ENCODE measurements at places on chromosomes 5 and 9. TPM values are rescaled to one million over a fixed set of nuclear protein-coding genes. Genes with fewer than 3 reads are reported as not detected.

FBN2 gene
- 17.2 TPM for polyA plus RNA-seq

CDC20B gene
- polyA plus RNA-seq, result 0.22 TPM

TMEM250 gene
- 29.7 TPM for polyA plus RNA-seq

RNF20 gene
- polyA plus RNA-seq, result 4.3 TPM

SPINK4 gene
- not detected for polyA plus RNA-seq

PFN3 gene
- not detected for polyA plus RNA-seq

IFNB1 gene
- polyA plus RNA-seq, result not detected

EXOSC3 gene
- 25.0 TPM for polyA plus RNA-seq

FCN2 gene
- polyA plus RNA-seq, result not detected

SLC6A3 gene
- not detected for polyA plus RNA-seq

FAXDC2 gene
- polyA plus RNA-seq, result 12.0 TPM

PIP5K1B gene
- polyA plus RNA-seq, result not detected

SOHLH1 gene
- not detected for polyA plus RNA-seq

RNF208 gene
- 1.7 TPM for polyA plus RNA-seq

EQTN gene
- not detected for polyA plus RNA-seq

DPP7 gene
- polyA plus RNA-seq, result 247 TPM

SLC4A9 gene
- polyA plus RNA-seq, result not detected

NTNG2 gene
- 0.11 TPM for polyA plus RNA-seq

ABLIM3 gene
- polyA plus RNA-seq, result 14.9 TPM

PCDHA4 gene
- polyA plus RNA-seq, result 0.26 TPM

All from endothelial cell of umbilical vein (primary cell).